A549 treated with dexamethasone at 1 μM for 4 hours (cell line): ENCODE measurements at places on chromosomes 2 and 18. TPM values are rescaled to one million over a fixed set of nuclear protein-coding genes. Genes with fewer than 3 reads are reported as not detected.

Gene TEX44
- not detected in 5 replicates for total RNA-seq

Gene MATN3
- 11.0 to 18.8 TPM (median 15.4 TPM) in 5 replicates for total RNA-seq

Gene WDR35
- total RNA-seq = 12.1 to 17.6 TPM (median 14.8 TPM) in 5 replicates

Gene SCN7A
- total RNA-seq = not detected in 5 replicates

Gene CPO
- total RNA-seq = 0.11 to 0.16 TPM in 2 of 5 replicates, not detected in the others

Gene EHD3
- 6.2 to 8.5 TPM (median 7.5 TPM) in 5 replicates for total RNA-seq

Gene CAMKMT
- 4.0 to 6.1 TPM (median 5.3 TPM) in 5 replicates for total RNA-seq

Gene CFAP65
- total RNA-seq = 0.21 to 0.27 TPM (median 0.22 TPM) in 5 replicates

Gene LINC00305
- total RNA-seq = not detected in 5 replicates
